Right lobe of liver (tissue), 6 donors: ENCODE measurements at places on chromosomes 4 and X.

DNA sequence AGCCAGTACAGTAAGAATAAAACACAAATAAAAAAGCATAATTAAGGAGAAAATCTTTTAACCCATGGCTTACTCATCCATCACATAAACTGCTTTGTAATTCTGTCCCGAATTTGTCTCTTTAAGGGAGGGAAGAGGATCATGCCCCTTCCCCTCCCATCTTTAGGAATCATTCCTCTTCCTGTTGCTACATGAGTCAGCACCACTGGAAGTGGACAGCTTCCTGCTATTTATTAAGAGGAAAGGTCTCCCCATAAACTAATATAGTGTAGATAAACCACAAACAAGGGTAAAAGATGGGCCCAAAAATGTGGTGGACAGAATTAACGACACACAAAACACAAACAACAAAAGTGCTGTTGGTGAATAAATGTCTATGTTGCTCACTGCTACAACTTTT, 75.8 kb downstream of the PPP3CA start:
- DNase-seq: no peak

DNA sequence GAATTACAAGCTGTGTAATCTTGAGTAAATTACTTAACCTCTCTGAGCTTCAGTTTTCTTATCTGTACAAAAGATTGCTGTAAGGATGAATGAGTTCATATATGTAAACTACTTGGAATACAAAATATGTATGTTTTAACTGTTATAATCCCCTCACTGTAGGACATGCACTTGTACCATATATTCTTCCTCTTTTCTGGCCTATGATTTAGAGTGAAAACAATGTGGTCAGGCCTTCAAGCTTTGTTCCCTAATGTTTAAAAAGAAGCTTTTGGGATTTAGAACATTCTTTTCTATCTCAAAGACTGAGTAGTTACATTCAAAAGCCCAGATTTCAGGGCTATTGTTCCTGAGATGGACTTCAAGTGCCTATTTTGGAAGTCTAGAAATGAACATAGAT, 26.7 kb upstream of the GPRIN3 start:
- no peak for DNase-seq

- DNase-seq: no peak
Observed at GRCh38 chr4:57607566-57608180, 497.5 kb upstream of the IGFBP7 start.

- DNase-seq: no peak
Observed at GRCh38 chr4:7521666-7522065, 86.9 kb upstream of the PSAPL1 start.

GRCh38 chr4:103422467-103423219, 224.5 kb upstream of the CENPE start:
- DNase-seq: no peak

- DNase-seq: no peak
Observed at GRCh38 chr4:26013629-26014028, 99.6 kb downstream of the SMIM20 start.

DNA sequence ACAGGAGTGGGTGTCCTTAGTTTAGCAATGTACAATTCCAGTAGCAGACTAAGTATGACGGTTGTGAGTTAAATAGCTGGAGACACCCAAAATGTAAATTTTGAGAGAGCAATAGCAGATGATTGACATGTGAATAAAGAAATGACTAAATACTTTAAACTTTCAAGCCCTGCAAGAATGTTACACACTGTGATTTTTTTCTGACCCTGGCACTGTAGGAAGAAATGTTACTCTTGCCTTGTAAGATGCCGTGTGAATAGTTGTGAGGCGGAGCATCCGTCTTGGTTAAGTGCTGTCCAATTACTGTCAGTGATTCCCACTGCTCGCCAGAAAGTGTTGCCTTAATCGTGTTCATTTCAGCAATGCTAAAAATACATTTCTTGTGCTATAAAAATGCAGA, 1248.1 kb downstream of the RAPGEF2 start:
- no peak for DNase-seq

DNA sequence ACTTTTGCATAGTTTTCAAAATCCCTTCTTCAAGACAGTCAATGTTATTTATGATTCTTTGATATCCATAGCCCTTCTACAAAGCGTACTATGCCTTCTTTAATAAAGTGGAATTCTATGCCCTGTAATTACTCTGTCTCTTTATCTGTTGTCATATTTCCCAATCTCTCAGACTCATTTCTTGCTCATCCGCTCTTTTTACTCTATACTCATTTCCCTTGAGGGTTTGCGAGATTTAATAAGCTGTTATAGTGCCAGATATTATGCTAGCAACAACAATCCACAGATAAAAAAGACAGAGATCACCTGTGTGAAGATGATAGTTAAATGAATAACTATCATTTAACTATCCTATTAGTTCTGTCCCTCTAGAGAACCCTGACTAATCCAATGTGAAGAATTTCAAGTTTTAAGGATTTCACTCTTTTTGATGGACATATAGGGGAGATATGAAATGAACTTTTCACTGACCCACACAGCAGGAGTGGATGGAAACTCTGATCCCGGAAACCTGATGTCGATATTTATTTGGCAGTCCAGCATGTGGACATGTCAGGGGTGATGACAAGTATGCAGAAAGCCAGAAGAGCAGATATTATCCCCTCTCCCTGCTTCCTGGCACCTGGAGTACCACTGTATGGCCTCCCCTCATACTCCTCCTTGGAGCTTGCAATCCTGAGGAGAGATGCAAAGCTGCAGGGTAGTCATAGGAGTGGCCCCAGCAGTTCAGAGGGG, 49.7 kb downstream of the TMEM156 start:
- no peak for DNase-seq

- DNase-seq: no peak
Observed at GRCh38 chr4:171622729-171623128, 190.5 kb upstream of the GALNTL6 start.
